ENCODE measurements at places on chromosomes 12 and 14.

DNA sequence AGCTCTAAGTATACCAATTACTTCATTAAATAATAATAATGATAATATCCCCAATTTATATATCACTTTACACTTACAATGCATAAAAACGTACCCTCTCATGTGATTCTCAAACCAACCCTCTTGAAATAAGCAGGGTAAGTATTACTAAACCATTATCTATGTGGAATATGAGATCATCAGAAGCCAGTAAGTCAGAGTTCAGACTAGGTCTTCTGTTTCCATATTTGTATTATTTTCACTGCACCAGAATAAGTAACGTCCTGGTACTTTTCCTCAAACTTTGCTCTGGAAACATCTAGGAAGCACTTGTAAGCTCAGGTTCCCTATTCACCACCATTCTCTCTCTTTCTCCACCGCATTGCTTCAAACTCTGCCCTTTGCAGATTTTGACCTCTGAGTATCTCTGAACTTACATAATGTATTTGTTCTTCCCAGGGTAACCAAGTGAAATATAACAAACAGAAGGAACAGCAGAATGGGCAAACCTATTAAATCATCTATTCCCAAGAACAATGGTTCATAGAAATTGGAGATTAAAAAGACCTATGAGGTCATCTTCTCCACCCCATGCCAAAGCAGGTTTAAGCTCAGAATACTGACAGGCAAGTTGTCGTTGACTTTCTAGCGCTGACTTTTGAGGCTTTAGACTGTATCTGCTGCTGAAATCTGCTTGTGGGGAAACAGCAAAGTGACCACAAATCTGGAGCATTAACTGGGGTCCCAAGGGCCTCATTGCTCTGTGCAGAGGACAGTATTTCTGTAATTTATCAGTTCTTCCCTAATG lies 161.3 kb upstream of the FAR2 start:
- no peak for DNase-seq

- DNase-seq, result no peak
Observed at GRCh38 chr12:5997260-5997659, 52.2 kb upstream of the ANO2 start.

GRCh38 chr12:99553461-99553860 lies 94.1 kb upstream of the GARIN6 start:
- DNase-seq, result peak; percentile 15

- DNase-seq, result no peak
Observed at GRCh38 chr14:67544590-67544989, 11.5 kb downstream of the PLEKHH1 start.

- peak; percentile 46 for DNase-seq
Observed at GRCh38 chr12:49094160-49094974, at the start of gene DHH. Gene DHH, minus strand, starts transcription at chr12:49094801. Its CDS starts 289 bp downstream, at chr12:49094512.

DNA sequence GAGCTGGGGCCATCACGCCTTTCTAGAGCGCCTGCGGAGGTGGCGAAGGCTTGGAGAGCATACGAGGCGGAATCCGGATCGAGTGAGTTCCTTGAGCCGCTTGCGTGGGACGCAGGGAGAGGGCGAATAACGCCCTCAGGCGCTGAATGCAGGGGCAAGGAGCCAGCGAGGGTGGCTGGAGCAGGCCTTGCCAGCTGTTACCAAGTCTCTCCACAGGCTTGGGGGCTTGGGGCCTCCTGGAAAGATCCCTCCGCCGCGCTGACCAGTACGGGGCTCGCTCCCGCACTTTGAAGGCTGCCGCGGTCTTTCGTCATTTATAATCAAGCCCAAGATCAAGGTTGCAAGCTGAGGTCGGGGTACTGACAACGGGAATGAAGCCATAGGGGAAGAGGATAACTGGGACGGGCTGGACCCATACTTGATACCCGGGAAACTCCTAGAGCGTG lies 1.2 kb downstream of the FLRT2 start:
- peak; percentile 56 for DNase-seq

DNA sequence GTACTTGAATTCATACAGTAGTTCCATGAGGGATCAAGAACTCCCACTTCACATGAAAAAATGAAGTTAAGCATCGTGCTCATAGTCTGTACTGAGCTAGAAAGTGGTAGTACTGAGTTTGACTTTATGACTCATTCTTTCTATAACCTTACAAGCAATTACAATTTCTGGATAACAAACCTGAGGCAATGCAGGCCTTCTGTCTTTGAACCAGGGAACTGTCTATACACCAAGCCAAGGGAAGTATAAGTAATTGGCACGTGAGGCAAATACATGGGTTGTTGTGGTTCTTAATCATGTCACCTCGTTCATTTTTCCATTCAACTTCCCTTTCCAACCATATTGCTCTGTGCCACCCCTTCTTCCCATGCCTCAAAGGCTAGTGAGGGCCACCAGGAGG lies 16.8 kb downstream of the GNS start:
- no peak for DNase-seq

GRCh38 chr12:68267892-68268396 lies 14.5 kb upstream of the IL22 start:
- no peak for DNase-seq

GRCh38 chr12:38253778-38254177 lies 62.8 kb upstream of the ALG10B start:
- DNase-seq, result no peak

DNA sequence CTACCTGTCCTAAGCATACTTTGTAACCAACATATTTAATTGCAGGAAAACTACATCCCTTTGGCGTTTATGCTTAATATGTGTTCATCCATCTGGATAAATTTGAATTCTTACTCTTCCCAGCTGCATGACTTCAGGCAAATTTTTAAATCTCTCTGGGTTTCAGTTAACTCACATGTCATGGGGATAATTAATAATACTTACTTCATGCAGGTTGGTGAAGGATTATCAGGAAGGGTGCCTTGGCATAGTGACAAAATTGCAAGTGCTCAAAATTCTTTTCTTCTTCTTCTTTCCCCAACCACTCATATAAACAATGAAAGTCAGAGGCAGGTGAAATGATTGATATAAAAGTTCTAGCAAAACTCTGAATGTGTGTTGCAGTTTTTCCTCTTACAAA lies 15.9 kb downstream of the SYT10 start:
- DNase-seq, result no peak

- DNase-seq, result no peak
Observed at GRCh38 chr14:105043641-105044040, 21.6 kb downstream of the GPR132 start.

DNA sequence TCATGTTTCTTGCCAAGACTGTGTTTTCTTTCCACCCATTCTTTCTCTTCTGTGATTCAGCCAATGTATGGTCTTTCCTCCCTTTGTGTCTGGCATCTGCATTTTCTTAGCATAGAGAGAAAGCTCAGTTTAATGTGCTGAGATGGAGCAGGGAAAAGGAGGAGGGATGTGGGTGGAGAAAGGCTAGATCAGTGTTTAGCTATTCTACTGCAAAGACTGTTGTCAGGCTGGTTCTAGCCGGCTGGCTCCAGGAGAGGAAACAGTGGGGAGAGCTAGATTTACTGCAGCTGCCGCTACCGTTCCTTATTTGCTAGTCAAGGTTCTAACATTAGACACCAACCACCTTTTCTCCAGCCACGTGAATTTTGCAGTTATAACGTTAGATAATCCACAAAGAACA lies 5.2 kb upstream of the RIMKLB start:
- DNase-seq, result peak; percentile 87

DNA sequence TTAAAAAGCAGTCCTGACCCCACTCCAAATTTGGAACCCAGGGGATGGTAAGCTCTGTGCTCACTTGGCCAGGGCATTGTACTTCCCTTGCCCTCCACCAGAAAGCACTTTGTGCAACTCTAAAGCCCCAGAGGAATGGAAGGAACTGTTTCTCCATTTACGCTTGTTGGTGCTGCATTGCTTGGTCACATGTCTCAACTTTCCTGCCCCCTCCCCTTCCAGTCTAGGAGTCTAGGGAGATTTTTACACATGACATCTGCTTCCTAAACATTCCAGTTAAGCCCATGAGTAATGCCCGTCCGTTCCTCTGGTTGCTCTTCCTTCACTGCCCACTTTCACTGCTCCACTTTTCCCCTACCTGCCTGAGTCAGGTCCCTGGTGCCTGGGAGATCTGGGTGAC lies 92.6 kb upstream of the MAP1LC3B2 start:
- no peak for DNase-seq

DNA sequence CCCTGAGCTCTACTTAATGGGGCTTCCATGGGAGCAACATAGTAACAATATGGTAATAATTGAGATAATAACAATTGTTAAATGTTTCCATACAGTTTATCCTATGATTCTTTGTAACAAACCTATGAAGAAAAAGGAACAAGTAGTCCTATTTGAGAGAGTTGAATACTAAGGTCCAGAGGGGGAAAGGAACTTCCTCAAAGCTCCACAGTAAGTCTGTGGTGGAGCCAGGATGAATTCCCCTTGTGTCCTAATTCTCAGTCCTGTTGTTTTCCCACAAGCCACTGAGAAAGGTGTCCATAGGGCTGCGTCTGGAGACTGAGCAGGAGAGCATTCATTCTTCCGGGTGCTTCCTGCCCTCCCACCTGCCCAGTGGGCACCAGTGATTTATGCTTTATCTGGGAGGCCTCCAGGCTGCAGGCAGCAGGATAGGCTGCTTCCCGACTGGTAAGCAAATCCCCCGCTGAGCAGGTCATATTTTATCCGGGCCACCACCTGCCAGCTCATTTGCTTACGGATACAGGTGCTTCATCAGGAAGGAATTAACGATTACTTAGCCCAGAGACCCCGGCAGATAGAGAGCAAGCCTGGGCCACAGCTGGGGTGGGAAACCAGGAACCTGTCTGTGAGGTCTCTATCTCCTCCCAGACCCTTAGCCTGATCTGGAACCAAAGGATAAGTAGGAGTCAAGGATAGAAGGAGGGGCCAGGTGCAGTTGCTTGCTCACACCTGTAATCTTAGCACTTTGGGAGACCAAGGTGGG lies 33.9 kb upstream of the FAM222A start:
- peak; percentile 98 for DNase-seq

- no peak for DNase-seq
Observed at GRCh38 chr14:77470224-77470870, 12.5 kb downstream of the AHSA1 start.

- DNase-seq, result no peak
Observed at GRCh38 chr12:130186651-130187268, 24.5 kb downstream of the FZD10 start.

GRCh38 chr12:56991319-56992246 lies 14.8 kb downstream of the ZBTB39 start:
- no peak for DNase-seq

DNA sequence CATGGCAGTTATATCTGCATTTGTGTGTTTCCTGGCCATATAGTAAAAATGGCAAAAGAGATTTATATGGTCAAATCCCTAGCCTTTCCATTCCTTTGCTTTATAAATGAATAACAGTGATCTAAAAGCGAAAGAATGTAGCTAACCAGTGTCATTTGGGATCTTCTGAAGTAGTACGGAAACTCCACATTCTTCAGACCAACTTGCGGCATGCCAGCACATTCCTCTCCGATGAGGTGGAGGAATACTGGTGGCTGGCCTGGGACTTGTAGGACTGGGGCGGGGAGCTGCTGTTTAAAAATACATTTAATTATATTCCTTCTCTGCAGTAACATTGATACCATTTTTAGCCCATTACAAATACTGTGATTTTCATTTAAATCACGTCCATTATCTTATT lies 85.3 kb downstream of the SAMD4A start:
- DNase-seq, result no peak

DNA sequence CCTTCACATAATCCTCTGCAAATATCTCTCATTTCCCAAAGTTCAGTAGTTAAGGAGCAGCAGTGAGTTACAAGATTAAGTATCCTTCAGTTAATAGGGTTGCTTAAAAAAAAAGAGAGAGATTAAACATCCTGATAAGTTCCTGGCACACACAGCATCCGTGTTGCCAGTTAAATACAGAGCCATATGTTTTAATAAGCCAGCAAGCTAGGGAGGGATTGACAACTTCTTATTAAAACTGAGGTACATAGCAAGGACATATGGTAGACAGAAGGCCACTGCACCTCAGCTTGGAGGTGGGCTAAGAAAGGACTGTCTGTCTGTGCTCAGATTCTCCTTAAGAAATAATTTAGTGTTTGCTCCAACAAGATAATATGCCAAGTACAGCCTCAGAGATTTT lies 9.6 kb upstream of the TMEM30B start:
- no peak for DNase-seq

- DNase-seq, result no peak
Observed at GRCh38 chr12:92469837-92470236, 233.0 kb upstream of the PLEKHG7 start.

GRCh38 chr12:1633459-1633858 lies 4.4 kb downstream of the WNT5B start:
- no peak for DNase-seq

- DNase-seq, result peak; percentile 33
Observed at GRCh38 chr14:104206281-104206904, 68.0 kb downstream of the KIF26A start.

DNA sequence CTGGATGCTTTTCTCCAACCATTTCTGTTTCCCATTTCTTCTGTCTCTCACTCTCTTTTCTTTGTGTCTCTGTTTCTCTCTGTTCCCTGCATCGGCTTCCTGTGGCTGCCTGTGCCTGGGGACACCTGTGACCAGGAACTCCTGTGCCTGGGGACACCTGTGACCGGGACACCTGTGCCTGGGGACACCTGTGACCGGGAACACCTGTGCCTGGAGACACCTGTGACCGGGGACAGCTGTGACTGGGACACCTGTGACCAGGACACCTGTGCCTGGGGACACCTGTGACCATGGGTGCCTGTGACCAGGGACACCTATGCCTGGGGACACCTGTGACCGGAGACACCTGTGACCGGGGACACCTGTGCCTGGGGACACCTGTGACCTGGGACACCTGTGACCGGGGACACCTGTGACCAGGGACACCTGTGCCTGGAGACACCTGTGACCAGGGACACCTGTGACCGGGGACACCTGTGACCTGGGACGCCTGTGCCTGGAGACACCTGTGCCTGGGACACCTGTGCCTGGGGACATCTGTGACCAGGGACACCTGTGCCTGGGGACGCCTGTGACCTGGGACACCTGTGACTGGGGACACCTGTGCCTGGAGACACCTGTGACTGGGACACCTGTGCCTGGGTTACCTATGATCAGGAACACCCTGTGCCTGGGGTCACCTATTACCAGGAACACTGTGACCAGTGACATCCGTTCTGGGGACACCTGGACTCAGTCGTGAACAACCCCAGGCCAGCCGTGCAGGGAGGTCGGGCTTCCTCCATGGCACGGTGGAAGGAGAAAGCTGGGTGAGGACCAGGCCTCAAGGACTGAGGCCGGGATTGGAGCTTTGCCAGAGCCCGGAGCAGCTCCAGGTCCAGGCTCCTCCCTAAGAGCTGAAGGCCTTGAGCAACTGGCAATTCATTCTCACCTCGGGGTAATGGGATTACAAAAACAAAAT lies 23.4 kb upstream of the FBRSL1 start:
- no peak for DNase-seq

- DNase-seq, result peak; percentile 90
Observed at GRCh38 chr12:48903982-48904411, 21.3 kb downstream of the FKBP11 start.

- peak; percentile 1 for DNase-seq
Observed at GRCh38 chr14:46344327-46344937, 307.1 kb downstream of the RPL10L start.

- DNase-seq, result no peak
Observed at GRCh38 chr14:67644428-67644827, 24.7 kb downstream of the ARG2 start.
